ENCODE measurements at places on chromosomes 12 and 14. TPM values are rescaled to one million over a fixed set of nuclear protein-coding genes. Genes with fewer than 3 reads are reported as not detected.

Gene KLRF1
- not detected for total RNA-seq

Gene RGS6
- 1.3 TPM for total RNA-seq

Gene CACNA1C
- total RNA-seq = 2.3 TPM

Gene C14orf180
- total RNA-seq = not detected

Gene SSPN
- total RNA-seq = 3.3 TPM

Gene AMIGO2
- 2.6 TPM for total RNA-seq

- no peaks in the 10 kb centered on the region for H3K4me1 ChIP-seq
- no peak overlapping the region for H3K4me3 ChIP-seq
- no peaks in the 10 kb centered on the region for H3K27me3 ChIP-seq
- H3K36me3 ChIP-seq = no peaks in the 10 kb centered on the region
- DNase-seq = no peak
These were observed 73.9 kb upstream of the HIF1A start for GRCh38 chr14:61621444-61621843.

DNA sequence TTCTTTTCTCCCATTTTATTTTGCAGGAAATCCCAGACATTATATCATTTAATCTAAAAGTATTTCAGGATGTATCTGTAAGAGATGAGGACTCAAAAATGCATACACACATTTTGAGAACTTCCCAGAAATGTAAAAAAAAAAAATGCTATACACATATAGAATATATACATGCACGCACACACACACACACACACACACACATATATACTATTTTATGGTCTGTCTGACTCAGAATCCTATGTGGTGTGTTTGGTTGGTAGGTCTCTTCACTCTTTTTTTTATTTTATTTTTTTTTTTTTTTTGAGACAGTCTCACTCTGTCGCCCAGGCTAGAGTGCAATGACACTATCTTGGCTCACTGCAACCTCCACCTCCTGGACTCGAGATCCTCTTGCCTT, 65.5 kb downstream of the FBXO34 start:
- H3K27ac ChIP-seq = no peak overlapping the region
- no peaks in the 10 kb centered on the region for H3K27me3 ChIP-seq
- H3K4me3 ChIP-seq = no peak overlapping the region
- no peak for DNase-seq
- H3K36me3 ChIP-seq = no peaks in the 10 kb centered on the region
- H3K4me1 ChIP-seq = peaks cover 49% of the 10 kb centered on the region

GRCh38 chr12:55938826-55939501, 8.0 kb downstream of the DGKA start:
- H3K36me3 ChIP-seq = peaks cover 2% of the 10 kb centered on the region
- DNase-seq = no peak
- peaks cover 19% of the 10 kb centered on the region for H3K4me1 ChIP-seq
- H3K27me3 ChIP-seq = no peaks in the 10 kb centered on the region

DNA sequence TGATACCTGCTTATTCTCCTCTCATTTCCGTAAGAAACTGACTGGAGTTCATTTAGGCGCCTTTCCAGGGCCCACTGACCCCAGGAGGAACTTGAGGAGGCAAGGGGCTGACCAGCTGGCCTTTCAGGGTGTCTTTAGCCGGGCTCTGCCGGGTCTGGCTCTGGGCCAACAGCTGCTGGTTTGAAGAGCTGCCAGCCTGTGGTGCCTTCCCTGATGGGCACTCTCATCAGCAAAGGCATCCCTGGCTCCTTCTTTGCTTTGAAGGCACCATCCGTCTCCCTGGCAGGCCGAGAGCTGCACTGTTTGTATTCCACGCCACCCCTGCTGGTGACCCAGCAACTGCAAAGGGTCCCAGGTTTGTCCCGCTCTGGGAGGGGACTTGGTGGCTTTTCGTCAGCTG, 42.0 kb downstream of the IQSEC3 start:
- H3K4me1 ChIP-seq = no peaks in the 10 kb centered on the region
- H3K4me3 ChIP-seq = no peak overlapping the region
- H3K27me3 ChIP-seq = peaks cover 5% of the 10 kb centered on the region

All from body of pancreas (tissue), 4 donors.